Activated T-helper 17 cell treated with anti-CD3 and anti-CD28 coated beads, Interleukin-2, amount 50 U/mL, for 72 hours (primary cell): ENCODE measurements at places on chromosomes 1 and 21. TPM values are rescaled to one million over a fixed set of nuclear protein-coding genes. Genes with fewer than 3 reads are reported as not detected.

- no peak for ATAC-seq
Observed at GRCh38 chr1:32885676-32886003, 651 bp upstream of the HPCA start.

DNA sequence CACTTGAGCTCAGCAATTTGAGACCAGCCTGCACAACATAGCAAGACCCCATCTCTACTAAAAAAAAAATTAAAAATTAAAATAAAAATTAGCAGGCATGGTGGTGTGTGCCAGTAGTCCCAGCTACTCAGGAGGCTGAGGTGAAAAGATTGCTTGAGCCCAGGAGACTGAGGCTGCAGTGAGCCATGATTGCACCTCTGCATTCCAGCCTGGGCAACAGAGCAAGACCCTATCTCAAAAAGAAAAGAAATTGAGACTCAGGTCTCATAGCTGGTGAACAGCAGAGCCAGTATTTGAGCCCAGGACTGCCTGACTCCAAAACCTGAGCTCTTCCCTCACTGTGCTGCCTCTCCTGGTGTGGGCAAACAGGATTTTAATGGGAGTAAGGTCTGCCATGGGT lies 28.4 kb upstream of the RCAN3 start:
- ATAC-seq, result no peak

DNA sequence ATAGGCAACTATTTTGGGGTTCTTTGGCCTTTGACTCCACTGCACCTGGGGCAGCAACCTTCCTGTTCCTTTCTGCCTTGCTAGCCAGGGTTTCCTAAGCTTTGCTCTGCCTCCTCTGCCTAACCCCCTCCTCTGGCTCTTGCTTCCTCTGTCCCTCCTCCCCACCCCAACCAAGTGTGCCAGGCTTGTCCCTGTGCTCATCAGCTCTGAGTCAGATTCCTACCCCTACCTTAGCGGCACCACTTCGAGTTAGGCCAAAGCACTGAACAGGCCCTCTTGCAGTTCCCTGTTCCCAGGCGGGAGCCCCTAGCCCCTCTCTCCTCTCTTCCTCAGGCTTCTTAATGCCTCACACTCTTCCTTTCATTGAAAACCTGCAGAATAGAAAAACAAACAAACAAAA lies 74.8 kb upstream of the HAO2 start:
- no peak for ATAC-seq

- ATAC-seq, result no peak
Observed at GRCh38 chr1:162676750-162677149, 44.5 kb downstream of the DDR2 start.

DNA sequence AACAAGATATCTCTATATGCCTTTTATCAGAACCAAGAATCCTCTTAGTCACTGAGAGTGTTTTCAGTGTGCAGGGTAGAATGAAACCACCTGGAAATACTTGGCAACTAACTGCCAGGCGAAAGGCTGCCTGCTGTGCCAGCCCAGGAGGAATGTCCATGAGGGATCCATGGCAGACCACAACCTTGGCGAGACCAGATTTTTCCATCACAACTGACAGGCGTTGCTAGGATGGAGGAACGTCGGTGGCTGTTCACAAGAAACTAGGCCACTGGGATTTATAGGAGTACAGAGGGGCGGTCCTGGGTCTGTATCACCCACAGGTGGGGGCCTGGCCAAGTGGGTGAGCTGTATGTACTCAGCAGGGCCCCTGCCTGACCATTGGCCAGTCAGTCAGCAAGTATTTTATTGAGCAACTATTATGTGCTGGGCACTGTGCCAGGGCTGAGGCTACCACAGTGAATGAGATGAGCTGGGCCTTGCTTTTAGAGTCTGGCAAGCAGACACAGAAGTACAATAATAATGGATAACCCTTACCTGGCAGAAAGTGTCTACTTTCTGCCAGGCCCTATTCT lies 199.4 kb downstream of the FOXD2 start:
- no peak for ATAC-seq

- no peak for ATAC-seq
Observed at GRCh38 chr1:56626546-56626945, 18.6 kb upstream of the PRKAA2 start.

DNA sequence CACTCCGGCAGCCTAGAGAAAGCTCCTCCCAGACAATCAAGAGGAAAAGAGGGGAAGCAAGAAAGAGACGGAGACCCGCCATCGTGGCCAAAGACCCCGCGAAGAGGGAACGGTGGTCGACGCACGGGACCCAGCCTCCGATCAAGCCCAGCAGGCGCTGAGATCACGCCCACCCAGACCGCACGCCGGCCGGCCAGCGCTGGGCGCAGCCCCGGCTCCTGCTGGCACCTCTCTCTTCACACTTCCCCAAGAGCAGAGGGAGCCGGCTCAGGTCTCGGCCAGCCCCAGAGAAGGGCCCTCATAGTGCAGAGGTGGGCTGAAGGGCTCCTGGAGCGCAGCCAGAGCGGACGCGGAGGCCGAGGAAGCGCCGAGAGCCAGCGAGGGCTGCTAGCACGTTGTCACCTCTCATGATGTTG lies 918.4 kb upstream of the ADAMTS5 start:
- ATAC-seq, result no peak

The DCDC2B gene
- 0.28 TPM for total RNA-seq

GRCh38 chr1:224718470-224719053 lies 102.4 kb downstream of the CNIH3 start:
- ATAC-seq, result no peak

- no peak for ATAC-seq
Observed at GRCh38 chr1:4149281-4149680, 249.2 kb upstream of the C1orf174 start.
